MV-4-11 (cell line): ENCODE measurements at places on chromosomes 5 and 9.

GRCh38 chr5:38585816-38586215, 29.4 kb upstream of the LIFR start:
- peak; percentile 94 for DNase-seq

GRCh38 chr5:169566202-169566601, 17.4 kb upstream of the SPDL1 start:
- no peak for DNase-seq

- DNase-seq = no peak
Observed at GRCh38 chr5:88661806-88662207, 221.2 kb downstream of the MEF2C start.

- DNase-seq = no peak
Observed at GRCh38 chr5:166992874-166993722, 1298.3 kb upstream of the WWC1 start.

GRCh38 chr9:117233016-117233415, 181.8 kb downstream of the ASTN2 start:
- no peak for DNase-seq
